WTC11 (cell line): ENCODE measurements at places on chromosomes 1 and 21. TPM values are rescaled to one million over a fixed set of nuclear protein-coding genes. Genes with fewer than 3 reads are reported as not detected.

DNA sequence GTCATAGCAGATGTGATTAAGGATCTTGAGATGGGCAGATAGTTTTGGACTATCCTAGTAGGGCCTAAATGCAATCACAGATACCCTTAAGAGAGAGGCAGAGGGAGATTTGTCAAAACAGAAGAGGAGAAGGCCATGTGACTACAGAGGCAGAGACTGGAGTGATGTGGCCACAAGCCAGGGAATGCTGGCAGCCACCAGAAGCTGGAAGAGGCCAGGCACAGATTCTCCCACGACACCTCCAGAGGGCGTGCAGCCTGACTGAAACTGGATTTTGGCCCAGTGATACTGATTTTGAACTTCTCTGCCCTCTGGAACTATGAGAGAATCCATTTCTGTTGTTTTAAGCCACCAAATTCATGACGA lies 52.1 kb upstream of the EPS8L3 start:
- DNase-seq, result no peak

DNA sequence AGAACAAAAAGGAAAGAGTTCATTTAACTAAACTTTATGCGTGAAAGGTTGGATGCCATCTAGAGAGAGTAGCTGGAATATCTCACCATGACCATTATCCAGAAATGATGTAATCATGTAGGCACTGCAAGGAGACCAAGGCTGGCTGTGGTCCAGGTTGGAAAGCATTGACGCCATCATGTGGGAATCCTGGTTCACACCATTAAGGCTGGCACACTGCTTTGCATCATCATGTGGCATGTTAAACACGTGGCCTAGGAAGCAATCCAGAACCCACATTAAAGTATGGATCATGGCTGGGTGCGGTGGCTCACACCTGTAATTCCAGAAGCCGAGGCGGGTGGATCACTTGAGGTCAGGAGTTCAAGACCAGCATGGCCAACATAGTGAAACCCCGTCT lies 4.3 kb downstream of the ADAMTS1 start:
- no peak for DNase-seq

S100A12 gene
- not detected in 3 replicates for total RNA-seq

DNA sequence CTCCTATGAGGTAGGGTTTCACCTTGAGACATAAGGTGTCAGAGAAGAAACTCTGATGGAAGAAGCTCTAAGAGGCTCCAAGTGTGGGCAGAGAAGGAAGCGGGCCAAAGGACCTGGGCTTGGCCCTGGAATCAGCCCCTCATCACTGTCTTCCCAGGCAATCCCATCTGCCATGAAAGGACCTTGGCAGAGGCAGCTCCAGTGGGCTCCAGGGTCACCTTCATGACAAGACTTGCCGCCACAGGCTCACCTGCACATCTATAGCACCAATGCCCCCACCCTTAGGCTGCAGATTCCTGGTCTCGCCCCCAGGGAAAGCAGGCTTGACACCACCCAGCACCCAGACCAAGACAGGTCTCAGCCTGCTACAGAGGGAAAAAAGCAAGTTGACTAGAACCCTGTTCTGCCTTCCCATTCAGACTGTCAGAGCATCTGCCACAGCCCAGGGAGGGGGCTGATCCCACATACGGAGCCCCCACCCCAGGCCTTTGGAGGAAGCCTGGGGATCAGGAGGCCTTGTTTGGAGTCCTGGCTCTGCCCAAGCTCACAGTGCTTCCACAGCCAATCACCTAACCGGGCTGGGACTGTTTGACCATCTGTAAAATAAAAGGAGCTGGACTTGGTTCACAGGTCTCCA lies 490 bp upstream of the FAM110D start:
- DNase-seq, result no peak
